Osteocyte (in vitro differentiated cells): ENCODE measurements at places on chromosomes 7 and 10. TPM values are rescaled to one million over a fixed set of nuclear protein-coding genes. Genes with fewer than 3 reads are reported as not detected.

The ANKRD30A gene
- not detected in 2 replicates for total RNA-seq

The KCNH2 gene
- total RNA-seq: not detected in 2 replicates

DNA sequence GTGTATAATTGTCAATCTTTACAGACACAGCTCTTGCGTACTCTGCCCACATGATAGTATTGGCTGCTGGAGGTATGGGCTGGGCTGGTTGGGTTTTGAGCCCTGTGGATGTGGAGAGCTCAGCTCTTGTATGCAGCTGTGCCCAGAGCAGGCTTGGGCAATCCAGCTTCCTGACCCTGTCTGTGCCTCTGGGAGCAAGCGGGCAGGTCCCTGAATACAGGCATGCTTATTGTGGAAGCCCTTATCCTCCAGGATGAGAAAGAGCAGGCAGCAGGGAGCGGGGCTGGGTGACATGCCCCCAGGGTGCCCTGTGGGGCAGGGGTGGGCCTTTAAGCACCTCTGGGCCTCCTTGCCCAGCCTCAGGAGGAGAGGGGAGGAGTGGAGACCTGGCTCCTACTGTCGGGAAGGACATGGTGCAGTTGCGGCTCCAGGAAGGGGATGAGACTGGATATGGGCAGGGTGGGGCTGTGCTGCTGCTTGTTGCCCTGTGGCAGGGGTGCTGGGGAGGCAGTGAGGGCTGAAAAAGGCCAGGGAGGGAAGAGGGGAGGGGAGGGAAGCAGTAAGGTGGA, 32.7 kb upstream of the SH2D4B start:
- H3K36me3 ChIP-seq: no peaks in the 10 kb centered on the region
- H3K4me3 ChIP-seq: no peak overlapping the region
- DNase-seq: no peak

GRCh38 chr10:48929413-48929990, 10.1 kb downstream of the LRRC18 start:
- no peaks in the 10 kb centered on the region for H3K4me1 ChIP-seq
- no peaks in the 10 kb centered on the region for H3K36me3 ChIP-seq
- H3K27ac ChIP-seq: no peak overlapping the region
- no peak overlapping the region for H3K4me3 ChIP-seq

DNA sequence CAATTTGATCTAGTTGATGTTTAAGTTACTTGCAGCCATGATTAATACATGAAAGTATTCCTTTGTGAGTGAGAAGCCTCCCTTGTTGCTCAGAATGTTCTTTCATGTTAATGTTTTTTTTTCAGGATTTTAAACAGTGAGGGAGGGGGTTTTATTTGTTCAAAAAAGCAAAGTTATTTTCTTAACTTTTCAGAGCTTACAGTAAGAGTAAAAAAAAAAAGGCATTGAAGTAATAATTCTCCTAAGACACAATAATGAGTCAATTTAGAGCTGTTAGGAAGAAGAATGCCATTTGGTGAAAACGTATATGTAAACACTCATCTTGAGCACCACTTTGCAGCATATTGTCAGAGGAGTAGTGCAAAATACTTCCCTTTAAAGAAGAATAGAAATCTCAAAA, 105.8 kb downstream of the SEMA3A start:
- no peaks in the 10 kb centered on the region for H3K27me3 ChIP-seq
- no peaks in the 10 kb centered on the region for H3K36me3 ChIP-seq
- no peak for DNase-seq

DNA sequence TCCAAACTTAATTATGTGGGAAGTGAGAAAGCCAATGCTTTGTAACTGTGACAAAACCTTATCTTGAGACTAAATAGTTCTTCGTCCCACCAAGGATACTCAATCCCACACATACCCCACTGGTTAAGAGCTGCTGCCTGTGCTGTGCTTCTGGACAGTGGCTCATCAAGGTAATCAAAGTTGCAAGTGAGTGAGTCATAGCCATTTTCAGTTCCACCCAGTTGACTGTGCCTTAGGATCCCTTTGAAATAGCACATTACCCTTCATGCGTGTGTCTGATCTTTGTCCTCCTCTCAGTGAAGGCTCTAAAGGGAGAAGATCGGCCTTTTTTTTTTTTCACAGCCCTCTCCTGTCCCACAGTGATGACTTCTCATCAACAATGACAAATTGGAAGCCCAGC, 706.0 kb upstream of the AUTS2 start:
- DNase-seq: no peak
- no peak overlapping the region for H3K4me3 ChIP-seq
- H3K4me1 ChIP-seq: no peaks in the 10 kb centered on the region
- no peak overlapping the region for H3K27ac ChIP-seq

The ORAI2 gene
- 46.3 and 47.8 TPM in 2 replicates for total RNA-seq

The CPEB3 gene
- total RNA-seq: 1.9 and 2.0 TPM in 2 replicates

DNA sequence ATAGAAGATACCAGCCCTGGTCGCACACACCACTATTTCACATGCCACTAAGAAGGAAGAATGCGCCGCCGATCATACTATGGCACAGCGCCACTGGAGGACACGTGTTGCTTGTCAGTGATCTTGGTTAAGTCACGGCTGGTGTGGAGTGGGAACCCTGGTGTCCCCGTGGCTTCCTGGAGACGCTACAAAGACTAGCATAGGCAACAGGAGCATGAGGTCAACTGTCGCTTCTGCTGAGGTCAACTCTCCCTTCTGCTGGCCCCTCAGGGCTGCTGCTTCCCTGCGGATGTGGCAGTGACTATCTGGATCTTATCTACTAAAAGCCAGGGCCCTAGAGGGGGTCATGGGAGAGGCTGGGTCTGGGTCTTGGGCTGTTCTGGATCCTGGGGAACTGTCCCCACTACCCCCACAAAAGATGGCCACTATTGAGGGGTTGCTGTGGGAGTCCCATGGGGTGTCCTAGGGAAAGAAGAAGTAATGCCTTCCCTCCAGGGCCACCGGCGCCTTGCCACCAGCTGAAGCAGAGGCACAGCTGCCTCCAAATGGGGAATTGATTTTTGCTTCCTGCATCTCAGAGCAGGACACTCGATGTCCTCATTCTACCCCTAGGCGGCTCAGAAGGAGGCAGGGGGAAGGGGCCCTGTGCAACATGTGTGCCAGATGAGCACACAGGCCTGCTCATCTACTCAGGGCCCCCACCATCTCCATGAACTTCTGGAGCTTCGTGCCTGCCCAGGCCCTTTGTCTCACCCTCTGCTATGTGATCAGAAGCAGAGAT, 76.6 kb upstream of the PPIF start:
- H3K4me1 ChIP-seq: peaks cover 50% of the 10 kb centered on the region
- no peak overlapping the region for H3K4me3 ChIP-seq
- H3K27me3 ChIP-seq: no peaks in the 10 kb centered on the region

- peaks cover 15% of the 10 kb centered on the region for H3K27me3 ChIP-seq
- no peaks in the 10 kb centered on the region for H3K4me1 ChIP-seq
Observed at GRCh38 chr10:80275135-80275498, 14.3 kb downstream of the MAT1A start.

- no peak overlapping the region for H3K4me3 ChIP-seq
- no peaks in the 10 kb centered on the region for H3K36me3 ChIP-seq
- no peaks in the 10 kb centered on the region for H3K27me3 ChIP-seq
- no peaks in the 10 kb centered on the region for H3K4me1 ChIP-seq
Observed at GRCh38 chr7:144134116-144134515, 11.1 kb downstream of the OR2A14 start.

The CRTAC1 gene
- 0.16 TPM in 2 replicates for total RNA-seq

DNA sequence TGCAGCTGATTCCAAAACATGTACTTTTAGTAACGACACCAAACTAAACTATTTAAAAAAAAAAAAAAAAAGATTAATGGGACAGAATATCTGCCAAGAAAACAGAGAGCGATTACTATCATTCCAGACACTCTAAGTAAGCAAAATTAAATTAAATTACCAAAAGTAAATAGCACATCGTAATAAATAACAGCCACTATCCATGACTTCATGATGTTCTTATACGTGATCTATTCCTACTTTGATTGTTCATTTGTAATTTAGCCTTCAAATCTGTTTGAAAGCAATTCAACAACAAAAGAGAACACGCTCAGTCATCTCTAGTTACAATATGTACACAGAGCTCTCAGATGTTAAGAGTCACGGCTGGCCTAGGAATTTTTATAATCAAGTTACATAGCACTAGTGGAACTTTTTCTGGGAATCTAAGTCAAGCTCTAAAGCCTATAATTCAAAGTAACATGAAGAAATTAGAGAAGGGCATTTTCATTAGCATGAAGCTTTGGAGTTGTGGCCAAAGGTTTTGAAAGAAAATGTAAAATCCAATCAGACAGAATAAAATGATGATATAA, 241.7 kb upstream of the NEBL start:
- H3K36me3 ChIP-seq: no peaks in the 10 kb centered on the region
- DNase-seq: no peak
- H3K27ac ChIP-seq: no peak overlapping the region
- no peak overlapping the region for H3K4me3 ChIP-seq
- H3K4me1 ChIP-seq: no peaks in the 10 kb centered on the region
